ENCODE measurements at places on chromosomes 2 and 18.

- DNase-seq = no peak
Measured at GRCh38 chr2:185161701-185162100, 563.4 kb downstream of the ZNF804A start.

DNA sequence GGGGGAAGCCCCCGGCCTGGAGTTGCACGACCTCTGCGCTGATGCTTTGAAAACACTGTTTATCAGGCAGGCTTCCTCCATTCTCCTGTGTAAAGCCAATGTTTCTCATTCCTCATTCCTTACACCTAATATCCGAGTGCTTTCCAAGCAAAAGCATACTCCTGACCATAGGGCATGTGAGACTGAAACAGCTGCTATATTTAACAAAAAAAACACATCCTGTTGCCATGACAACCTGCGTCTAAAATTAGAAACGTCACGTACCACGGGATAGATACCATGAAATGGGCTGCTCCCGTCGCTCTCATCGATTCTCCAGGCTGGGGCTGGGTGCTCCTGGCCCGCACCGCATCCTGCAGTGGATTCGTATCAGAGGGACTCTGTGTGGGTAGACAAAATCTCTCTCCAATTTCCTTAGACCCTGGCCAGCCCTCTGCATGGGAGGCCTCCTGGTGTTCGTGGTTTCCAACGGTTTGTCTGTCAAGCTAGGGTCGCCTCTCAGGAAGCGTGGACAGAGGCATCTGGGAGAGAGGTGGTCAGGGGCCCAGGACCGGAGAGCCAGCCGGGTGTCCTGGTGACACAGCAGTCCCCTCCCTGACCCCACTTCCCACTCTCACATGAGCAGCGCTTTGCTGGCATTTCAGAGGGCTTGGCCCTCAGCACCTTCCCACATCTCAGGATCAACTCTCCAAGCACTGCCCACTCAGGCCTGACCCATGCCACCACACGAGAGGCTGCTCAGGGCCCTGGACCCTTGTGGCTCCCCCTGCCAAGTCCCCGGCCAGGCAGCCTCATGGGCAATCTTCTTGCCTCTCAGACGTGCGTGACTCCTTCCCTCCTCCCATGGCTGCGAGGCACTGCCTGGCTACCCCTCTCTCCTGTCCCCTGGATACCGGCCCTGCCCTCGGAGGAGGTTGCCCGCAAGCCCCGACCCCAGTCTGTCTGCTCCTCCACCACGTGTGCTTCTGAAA lies 268.1 kb downstream of the NDUFA10 start:
- DNase-seq = no peak

GRCh38 chr2:143545949-143546255 lies 416.7 kb downstream of the ARHGAP15 start:
- DNase-seq = no peak

DNA sequence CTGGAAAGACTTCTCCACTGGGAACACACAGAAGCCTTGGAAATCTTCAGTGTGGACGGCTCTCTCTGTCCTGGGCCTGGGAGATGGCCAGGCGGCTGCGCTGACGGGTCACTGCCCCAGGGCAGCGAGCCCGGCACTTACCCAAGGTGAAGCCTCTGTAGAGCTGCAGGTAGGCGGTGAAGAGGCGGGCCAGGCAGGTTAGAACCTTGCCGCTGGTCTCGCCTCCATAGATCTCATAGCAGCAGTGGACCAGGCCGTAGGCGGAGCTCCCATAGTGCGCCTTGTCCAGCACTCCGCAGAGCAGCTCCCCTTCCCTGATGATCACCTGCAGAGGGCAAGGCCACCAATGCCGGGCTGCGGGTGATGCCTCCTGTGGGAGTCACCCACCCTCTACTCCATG lies 53.0 kb downstream of the POLR1A start:
- no peak for DNase-seq

- no peak for DNase-seq
Measured at GRCh38 chr2:8234757-8235374, 447.0 kb upstream of the ID2 start.

Measured in activated CD8-positive, alpha-beta memory T cell treated with anti-CD3 and anti-CD28 coated beads for 4 hours (primary cell).